ENCODE measurements at places on chromosomes 3 and 15. TPM values are rescaled to one million over a fixed set of nuclear protein-coding genes. Genes with fewer than 3 reads are reported as not detected.

Gene COX5A
- 357 TPM for total RNA-seq

Gene TNFSF10
- 36.1 TPM for total RNA-seq

Gene SST
- total RNA-seq: not detected

Gene ERICH6
- total RNA-seq: not detected

Gene NAALADL2
- total RNA-seq: not detected

Gene GOLGA6A
- total RNA-seq: not detected

Gene C3orf20
- 0.08 TPM for total RNA-seq

Gene LSAMP
- total RNA-seq: not detected

Gene CLDN18
- not detected for total RNA-seq

Gene TMEM40
- not detected for total RNA-seq

Gene MCTP2
- 19.9 TPM for total RNA-seq

Gene TTLL13
- 0.44 TPM for total RNA-seq

Gene RPSA
- total RNA-seq: 2,408 TPM

Gene LIPH
- not detected for total RNA-seq

Gene P2RY1
- 0.38 TPM for total RNA-seq

Gene ABHD17C
- total RNA-seq: 5.6 TPM

Gene HCN4
- not detected for total RNA-seq

Gene GMNC
- not detected for total RNA-seq

Gene SLC28A1
- total RNA-seq: not detected

Gene ETV5
- 1.5 TPM for total RNA-seq

Gene CPNE9
- total RNA-seq: 0.10 TPM

Gene RAD51
- 63.8 TPM for total RNA-seq

Gene HTR3E
- not detected for total RNA-seq

Gene NR1I2
- 0.55 TPM for total RNA-seq

Measured in activated CD8-positive, alpha-beta memory T cell treated with anti-CD3 and anti-CD28 coated beads for 36 hours (primary cell).